Type B pancreatic cell (in vitro differentiated cells): ENCODE measurements at places on chromosomes 2 and 18. TPM values are rescaled to one million over a fixed set of nuclear protein-coding genes. Genes with fewer than 3 reads are reported as not detected.

The SLC16A14 gene
- 9.1 and 9.3 TPM in 2 replicates for total RNA-seq

The UPP2 gene
- total RNA-seq: not detected in 2 replicates

The IL1B gene
- 0.46 and 0.76 TPM in 2 replicates for total RNA-seq

The KIF5C gene
- total RNA-seq: 20.4 and 38.9 TPM in 2 replicates

The YIPF4 gene
- 40.8 and 46.1 TPM in 2 replicates for total RNA-seq

The PLEKHM3 gene
- total RNA-seq: 10.7 and 12.1 TPM in 2 replicates

The LRRC30 gene
- not detected in 2 replicates for total RNA-seq

- no peak for DNase-seq
- peaks cover 1% of the 10 kb centered on the region for H3K27me3 ChIP-seq
- no peak overlapping the region for H3K4me3 ChIP-seq
- H3K36me3 ChIP-seq: no peaks in the 10 kb centered on the region
- H3K27ac ChIP-seq: no peak overlapping the region
These were observed 214.8 kb downstream of the TXNL1 start for GRCh38 chr18:56423626-56424025.

GRCh38 chr18:39453882-39454281, 1888.3 kb upstream of the CELF4 start:
- no peak for DNase-seq
- peaks cover 3% of the 10 kb centered on the region for H3K36me3 ChIP-seq
- no peak overlapping the region for H3K4me3 ChIP-seq
- H3K4me1 ChIP-seq: no peaks in the 10 kb centered on the region
- H3K27me3 ChIP-seq: no peaks in the 10 kb centered on the region

DNA sequence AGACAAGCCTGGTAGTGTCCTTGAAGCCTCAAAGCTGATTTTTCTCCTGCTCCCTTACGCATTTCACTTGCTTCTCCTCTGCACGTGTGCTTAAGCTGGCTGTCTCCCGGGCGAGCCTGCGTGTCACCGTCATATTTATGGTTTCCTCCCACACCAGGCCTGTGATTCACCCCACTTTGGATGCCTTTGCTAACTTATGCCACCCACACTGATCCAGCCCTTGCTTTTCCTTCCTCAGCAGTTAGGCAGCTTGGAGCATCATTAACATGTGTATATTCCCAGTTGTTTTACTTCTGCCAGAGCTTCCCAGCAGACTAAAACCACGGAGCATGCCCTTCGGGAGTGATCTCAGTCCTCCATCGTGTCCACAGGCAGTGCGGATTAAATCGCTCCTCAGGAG, 2.2 kb downstream of the ST3GAL5 start:
- DNase-seq: no peak
- peak overlapping the region; percentile 86 for H3K4me3 ChIP-seq
- no peaks in the 10 kb centered on the region for H3K36me3 ChIP-seq

DNA sequence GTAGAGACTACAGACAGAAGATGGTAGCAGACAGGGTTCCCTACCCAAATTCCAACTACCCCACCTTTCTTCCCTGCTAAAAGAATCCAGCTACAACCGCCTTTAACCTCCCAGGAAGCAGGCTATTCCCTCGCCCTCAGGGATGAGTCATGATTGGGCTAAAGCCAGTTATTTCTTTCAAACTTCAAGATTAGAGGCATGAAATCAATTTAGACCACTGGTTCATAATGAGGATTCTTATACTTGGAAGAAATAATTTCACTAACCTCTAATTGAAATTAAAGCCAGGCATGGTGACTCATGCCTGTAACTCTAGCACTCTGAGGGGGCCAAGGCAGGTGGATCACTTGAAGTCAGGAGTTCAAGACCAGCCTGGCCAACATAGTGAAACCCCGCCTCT, 20.0 kb downstream of the TRIP12 start:
- H3K4me1 ChIP-seq: peaks cover 25% of the 10 kb centered on the region
- H3K4me3 ChIP-seq: no peak overlapping the region
- no peak overlapping the region for H3K27ac ChIP-seq
- no peak for DNase-seq
- H3K36me3 ChIP-seq: peaks cover 29% of the 10 kb centered on the region

DNA sequence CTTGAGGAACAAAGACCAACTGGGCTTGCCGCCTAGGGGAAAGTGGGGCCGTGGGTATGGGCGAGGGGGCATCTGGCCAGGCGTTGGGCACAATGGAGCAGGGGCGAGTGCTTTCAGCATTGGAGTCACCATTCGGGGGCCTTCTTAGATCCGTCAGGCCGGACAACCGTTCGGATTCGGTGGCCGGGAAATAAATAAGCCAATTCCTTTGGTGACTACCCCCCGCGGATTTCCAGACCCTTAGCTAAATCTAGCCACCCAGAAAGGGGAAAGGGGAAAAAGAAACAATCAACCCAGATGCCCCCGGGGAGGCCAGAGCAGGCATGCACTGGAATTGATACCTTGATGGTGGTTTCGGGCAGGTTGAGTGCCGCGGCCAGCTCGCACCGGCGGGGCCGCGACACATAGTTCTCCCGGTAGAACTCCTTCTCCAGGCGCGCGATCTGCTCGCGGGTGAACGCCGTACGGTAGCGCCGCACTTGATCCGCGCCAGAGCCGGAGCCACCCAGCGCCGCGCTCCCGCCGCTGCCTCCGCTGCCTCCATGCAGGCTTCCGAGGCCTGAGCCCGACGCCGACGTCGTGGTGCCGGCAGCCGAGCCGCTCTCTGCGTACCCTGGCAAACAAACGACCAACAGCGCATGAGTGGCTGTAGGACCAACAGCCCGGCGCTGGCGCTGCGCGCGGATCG, 1.8 kb downstream of the EVX2 start:
- no peak for DNase-seq
- H3K4me3 ChIP-seq: peak overlapping the region; percentile 66
- H3K36me3 ChIP-seq: no peaks in the 10 kb centered on the region

DNA sequence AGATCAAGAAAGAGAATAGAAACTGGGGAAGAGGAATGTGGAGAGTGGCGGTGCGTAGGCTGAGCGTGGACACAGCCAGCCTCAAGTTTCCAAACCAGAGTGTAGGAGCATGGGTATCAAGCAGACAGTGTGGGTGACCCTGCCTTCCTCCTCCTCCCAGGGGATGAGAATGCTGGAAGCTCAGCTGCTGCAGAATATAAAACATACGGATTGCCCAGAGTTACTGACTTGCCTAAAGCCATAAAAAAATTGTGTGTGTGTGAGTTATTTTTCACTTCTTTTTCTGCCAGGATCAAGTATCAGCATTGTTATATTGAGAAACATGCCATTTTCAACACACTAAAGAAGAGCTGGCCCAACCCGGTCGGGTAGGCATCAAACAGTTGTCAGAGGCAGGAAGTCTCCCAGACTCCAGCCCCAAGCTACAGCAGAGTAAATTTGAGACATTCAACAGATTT, 333.3 kb upstream of the ACVR2A start:
- peak overlapping the region; percentile 20 for H3K27ac ChIP-seq
- DNase-seq: no peak
- no peaks in the 10 kb centered on the region for H3K27me3 ChIP-seq
- no peaks in the 10 kb centered on the region for H3K36me3 ChIP-seq
- H3K4me1 ChIP-seq: peaks cover 14% of the 10 kb centered on the region

DNA sequence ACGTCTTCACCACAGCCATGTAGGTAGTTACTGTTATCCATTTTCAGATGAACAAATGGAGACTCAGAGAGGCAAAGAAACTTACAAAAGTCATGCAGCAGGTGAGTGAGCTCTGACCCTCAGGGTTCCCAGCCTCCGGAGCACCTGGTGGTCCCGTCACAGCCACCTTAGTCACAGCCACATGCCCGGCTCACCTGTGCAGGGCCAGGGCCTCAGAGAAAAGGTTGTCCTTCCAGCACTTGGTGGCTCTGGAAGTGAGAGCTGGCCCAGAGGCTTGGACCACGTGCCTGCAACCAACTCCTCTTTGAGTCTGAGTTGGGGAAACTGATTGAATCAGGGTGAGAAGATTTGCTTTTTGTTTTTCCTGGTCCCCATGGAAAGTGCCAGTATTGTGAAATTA, 189.3 kb downstream of the GLI2 start:
- DNase-seq: no peak
- no peak overlapping the region for H3K4me3 ChIP-seq
- H3K4me1 ChIP-seq: peaks cover 30% of the 10 kb centered on the region
- peaks cover 19% of the 10 kb centered on the region for H3K36me3 ChIP-seq
- peaks cover 9% of the 10 kb centered on the region for H3K27me3 ChIP-seq

- H3K4me1 ChIP-seq: peaks cover 51% of the 10 kb centered on the region
- DNase-seq: no peak
- no peak overlapping the region for H3K4me3 ChIP-seq
- no peaks in the 10 kb centered on the region for H3K36me3 ChIP-seq
- no peak overlapping the region for H3K27ac ChIP-seq
These were observed 187.0 kb upstream of the FN1 start for GRCh38 chr2:215622837-215623236.

DNA sequence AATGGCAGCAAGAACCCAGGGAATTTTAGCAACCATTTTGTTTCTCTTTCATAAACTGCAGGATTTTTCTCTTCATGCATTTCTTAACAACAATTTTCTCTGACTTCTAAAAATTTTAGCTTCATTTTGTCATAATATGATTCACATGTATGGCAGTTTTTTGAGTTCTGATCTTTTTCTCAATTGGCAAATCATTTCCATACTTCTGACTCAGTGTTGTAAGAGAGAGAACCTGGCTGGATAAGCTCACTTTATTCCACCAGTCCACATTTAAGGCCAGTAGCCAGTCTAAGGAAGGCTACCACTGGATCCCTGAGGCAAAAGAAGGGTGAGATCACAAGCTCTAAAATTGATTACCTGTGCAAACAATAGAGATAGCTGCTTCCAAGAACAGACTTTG, 42.8 kb upstream of the COL3A1 start:
- H3K36me3 ChIP-seq: no peaks in the 10 kb centered on the region
- H3K4me3 ChIP-seq: no peak overlapping the region
- H3K27me3 ChIP-seq: no peaks in the 10 kb centered on the region
- H3K27ac ChIP-seq: no peak overlapping the region
- H3K4me1 ChIP-seq: no peaks in the 10 kb centered on the region

DNA sequence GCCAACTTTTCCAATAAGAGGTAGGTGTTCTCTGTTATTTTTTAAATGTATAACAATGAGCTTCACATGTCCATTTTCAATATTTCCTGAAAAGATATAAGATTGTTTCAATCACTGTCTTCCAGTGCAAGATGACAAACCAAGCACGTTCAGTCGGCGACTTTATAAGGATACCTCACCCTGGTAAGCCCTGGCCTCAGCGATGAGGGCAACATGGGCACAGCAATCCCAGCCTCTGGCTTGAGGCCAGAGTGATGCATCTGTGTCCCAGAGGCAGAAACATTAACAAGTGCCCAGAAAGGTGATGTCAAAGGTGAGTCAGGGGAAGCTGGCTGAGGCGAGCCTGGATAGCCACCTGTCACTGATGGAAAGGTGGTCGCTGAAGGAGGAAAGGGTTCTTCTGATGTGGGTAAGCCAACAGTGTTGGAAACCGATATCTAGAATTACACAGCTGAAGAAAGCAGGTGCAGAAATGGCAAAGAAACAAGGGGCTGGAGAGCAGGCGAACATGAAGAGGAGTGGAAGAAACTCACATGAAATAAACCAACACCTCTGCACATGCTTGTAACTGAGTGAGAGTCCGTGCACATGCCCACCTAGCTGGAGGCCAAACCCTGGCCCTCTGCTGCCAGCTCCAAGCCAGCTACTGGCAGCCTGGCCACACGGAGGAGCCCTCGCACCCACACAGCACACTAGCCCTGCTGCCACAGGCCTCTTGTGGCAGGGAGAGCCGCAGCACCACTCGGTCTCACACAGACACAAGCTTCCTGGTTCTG, 65.5 kb downstream of the FBXO15 start:
- H3K36me3 ChIP-seq: no peaks in the 10 kb centered on the region
- H3K4me3 ChIP-seq: no peak overlapping the region

GRCh38 chr18:13893418-13893760, 21.9 kb downstream of the MC2R start:
- H3K36me3 ChIP-seq: no peaks in the 10 kb centered on the region
- no peaks in the 10 kb centered on the region for H3K4me1 ChIP-seq
- no peak overlapping the region for H3K27ac ChIP-seq
- no peak for DNase-seq
- H3K4me3 ChIP-seq: no peak overlapping the region
- H3K27me3 ChIP-seq: no peaks in the 10 kb centered on the region

- H3K27ac ChIP-seq: peak overlapping the region; percentile 39
- H3K27me3 ChIP-seq: no peaks in the 10 kb centered on the region
- no peaks in the 10 kb centered on the region for H3K4me1 ChIP-seq
- no peak overlapping the region for H3K4me3 ChIP-seq
These were observed 241.6 kb upstream of the VRK2 start for GRCh38 chr2:57804971-57805370.

DNA sequence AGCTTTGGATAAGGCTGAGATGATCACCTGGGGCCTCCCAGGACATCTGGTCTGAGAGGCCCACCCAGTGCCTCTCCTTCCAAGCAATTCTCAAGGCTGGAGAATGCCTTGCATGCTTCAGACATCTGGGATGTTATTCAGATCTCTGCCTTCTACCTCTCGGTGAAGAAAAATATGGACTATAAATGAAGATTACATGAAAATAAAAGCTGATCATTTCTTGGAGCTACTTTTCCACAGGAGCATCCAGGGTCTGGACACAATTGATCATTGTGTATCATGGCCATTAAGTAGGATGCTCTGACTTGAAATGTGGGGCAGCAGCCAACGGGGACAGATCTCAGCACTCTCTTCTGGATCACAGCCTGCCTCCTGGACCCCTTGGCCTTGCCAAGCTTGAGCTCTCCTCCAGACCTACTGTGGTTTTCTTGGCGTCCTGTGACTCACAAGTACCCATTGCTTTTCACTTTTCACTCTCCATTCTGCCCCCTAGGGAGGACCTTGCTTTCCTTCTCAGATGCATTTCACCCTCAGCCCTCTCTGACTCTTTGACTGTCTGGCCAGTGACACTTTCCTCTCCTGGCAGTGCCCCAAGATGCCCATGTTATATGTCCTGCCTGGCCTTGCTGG, 203.1 kb downstream of the INSIG2 start:
- no peaks in the 10 kb centered on the region for H3K4me1 ChIP-seq
- DNase-seq: no peak
- H3K27ac ChIP-seq: no peak overlapping the region
- peaks cover 8% of the 10 kb centered on the region for H3K27me3 ChIP-seq
- no peaks in the 10 kb centered on the region for H3K36me3 ChIP-seq

- peaks cover 3% of the 10 kb centered on the region for H3K4me1 ChIP-seq
- H3K4me3 ChIP-seq: no peak overlapping the region
- no peaks in the 10 kb centered on the region for H3K36me3 ChIP-seq
- no peak overlapping the region for H3K27ac ChIP-seq
- H3K27me3 ChIP-seq: no peaks in the 10 kb centered on the region
These were observed 204.9 kb upstream of the CYRIA start for GRCh38 chr2:16870491-16871076.

GRCh38 chr2:241794250-241794823, 14.7 kb upstream of the NEU4 start:
- no peak overlapping the region for H3K4me3 ChIP-seq
- H3K27ac ChIP-seq: no peak overlapping the region
- peaks cover 7% of the 10 kb centered on the region for H3K27me3 ChIP-seq
- DNase-seq: no peak
- H3K4me1 ChIP-seq: peaks cover 4% of the 10 kb centered on the region
- peaks cover 4% of the 10 kb centered on the region for H3K36me3 ChIP-seq
